ENCODE measurements at places on chromosomes 6 and 20. TPM values are rescaled to one million over a fixed set of nuclear protein-coding genes. Genes with fewer than 3 reads are reported as not detected.

Gene FAM209B
- total RNA-seq: not detected

Gene TBX18
- 81.0 TPM for total RNA-seq

Gene ABRACL
- 27.6 TPM for total RNA-seq

Gene CD2AP
- total RNA-seq: 18.9 TPM

Gene ADISSP
- total RNA-seq: 48.4 TPM

Gene IP6K3
- not detected for total RNA-seq

Gene KCNK17
- total RNA-seq: not detected

Gene MCCD1
- not detected for total RNA-seq

Gene CD93
- total RNA-seq: 206 TPM

Gene ANKRD60
- total RNA-seq: not detected

Gene RIPOR2
- total RNA-seq: 49.0 TPM

Gene LY6G6C
- not detected for total RNA-seq

Gene PKIB
- not detected for total RNA-seq

Gene BPIFB1
- total RNA-seq: not detected

Gene LAMP5
- not detected for total RNA-seq

Gene CCM2L
- total RNA-seq: 38.6 TPM

Gene SNAI1
- 64.4 TPM for total RNA-seq

Measured in ascending aorta (tissue), 2 donors.